Pancreas (tissue), 10 donors: ENCODE measurements at places on chromosomes 5 and 9. TPM values are rescaled to one million over a fixed set of nuclear protein-coding genes. Genes with fewer than 3 reads are reported as not detected.
A peak's percentile ranks its signal among the peaks of the same experiment; 100 is the strongest.

DNA sequence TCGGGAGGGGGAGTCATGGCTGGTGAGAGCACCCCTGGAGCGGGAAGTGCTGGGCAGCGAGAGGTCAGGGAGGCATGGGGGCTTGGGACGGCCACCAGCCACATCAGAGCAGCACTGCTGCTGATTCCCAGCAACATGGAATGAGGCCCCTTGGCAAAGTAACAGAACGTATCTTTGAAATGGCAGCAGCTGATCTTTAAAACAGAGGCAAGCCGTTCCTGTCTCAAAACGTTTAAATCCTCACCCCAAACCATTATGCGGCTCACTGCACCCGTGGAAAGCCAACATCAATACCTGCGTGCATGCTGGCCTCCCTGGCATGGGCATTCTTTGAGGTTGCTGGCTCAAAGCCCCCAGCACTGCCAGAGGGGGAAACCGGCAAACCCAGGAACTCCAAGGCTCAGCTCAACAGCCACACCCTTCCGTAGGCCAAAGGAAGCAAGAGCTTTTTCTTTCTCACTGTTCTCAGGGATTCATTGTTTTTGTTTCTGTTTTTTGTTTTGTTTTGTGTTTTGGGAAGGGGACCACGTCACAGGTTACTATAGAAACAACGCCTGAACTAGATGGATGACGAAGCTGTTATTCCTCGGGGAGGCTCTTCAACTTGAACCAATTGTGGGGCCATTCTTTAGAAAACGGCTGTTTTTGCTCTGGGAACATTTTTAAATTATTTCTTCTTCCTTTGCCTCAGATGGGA, 28.1 kb upstream of the OBP2B start:
- no peaks in the 10 kb centered on the region for H3K4me1 ChIP-seq
- no peak overlapping the region for H3K27ac ChIP-seq
- H3K36me3 ChIP-seq = no peaks in the 10 kb centered on the region
- no peaks in the 10 kb centered on the region for H3K27me3 ChIP-seq
- no peak overlapping the region for H3K4me3 ChIP-seq
- DNase-seq = peak; percentile 4

- no peak overlapping the region for H3K27ac ChIP-seq
- no peaks in the 10 kb centered on the region for H3K27me3 ChIP-seq
- no peak for DNase-seq
- H3K4me1 ChIP-seq = no peaks in the 10 kb centered on the region
- H3K36me3 ChIP-seq = no peaks in the 10 kb centered on the region
Measured at GRCh38 chr9:69293156-69293555, 31.9 kb upstream of the ENTREP1 start.

- no peaks in the 10 kb centered on the region for H3K4me1 ChIP-seq
- no peak for DNase-seq
- no peak overlapping the region for H3K27ac ChIP-seq
Measured at GRCh38 chr9:97895695-97896332, 26.5 kb downstream of the TRMO start.

DNA sequence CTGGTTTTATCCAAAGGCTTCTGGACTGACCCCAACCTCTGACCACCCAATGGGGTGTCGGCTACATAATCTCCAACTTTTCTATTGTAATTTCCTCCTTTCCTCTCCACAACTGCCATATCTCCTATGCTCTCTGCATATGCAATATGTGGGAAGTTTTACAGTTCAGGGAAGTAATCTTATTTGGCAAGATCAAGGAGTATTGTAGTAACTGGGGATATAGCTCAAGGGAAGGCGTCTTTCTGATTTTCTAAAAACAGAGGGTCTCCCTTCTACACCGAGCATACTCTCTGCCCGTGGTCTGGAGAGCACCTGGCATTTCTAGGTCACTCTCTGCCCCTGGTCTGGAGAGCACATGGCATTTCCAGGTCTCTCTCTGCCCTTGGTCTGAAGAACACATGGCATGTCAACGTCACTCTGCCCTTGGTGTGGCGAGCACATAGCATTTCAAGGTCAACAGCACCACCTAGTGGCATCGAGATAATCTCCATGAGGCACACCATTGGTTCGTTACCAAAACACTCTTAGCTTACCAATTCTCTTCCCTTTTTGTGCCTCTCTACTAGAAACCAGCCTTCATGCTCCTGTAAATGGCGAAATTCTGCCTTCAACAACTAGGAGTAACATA, 616.4 kb upstream of the NUDT12 start:
- H3K4me1 ChIP-seq = no peaks in the 10 kb centered on the region
- H3K36me3 ChIP-seq = no peaks in the 10 kb centered on the region

GRCh38 chr9:72539824-72540347, 18.5 kb downstream of the TMC1 start:
- DNase-seq = no peak
- H3K27me3 ChIP-seq = no peaks in the 10 kb centered on the region
- no peak overlapping the region for H3K27ac ChIP-seq
- H3K4me1 ChIP-seq = no peaks in the 10 kb centered on the region
- no peaks in the 10 kb centered on the region for H3K36me3 ChIP-seq
- no peak overlapping the region for H3K4me3 ChIP-seq

DNA sequence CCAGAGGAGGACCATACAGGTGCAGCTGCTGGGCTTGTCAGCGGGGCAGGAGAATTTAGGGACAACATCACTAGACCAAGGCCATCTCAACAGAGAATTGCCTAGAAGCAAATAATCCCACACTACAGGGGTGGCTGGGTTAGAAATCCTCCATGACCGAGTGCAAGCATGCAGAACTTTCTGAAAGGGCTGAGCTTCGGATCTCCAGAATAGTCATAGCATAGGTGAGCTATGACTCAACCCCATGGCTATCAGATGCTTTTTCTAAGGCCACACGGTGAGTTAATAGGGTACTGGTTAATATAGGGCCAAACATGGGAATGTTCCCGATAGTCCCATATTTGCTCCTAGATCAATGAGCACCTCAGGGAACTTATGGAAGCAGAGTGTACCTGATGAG, 4.2 kb downstream of the KCNIP1 start:
- no peaks in the 10 kb centered on the region for H3K4me1 ChIP-seq
- H3K27ac ChIP-seq = no peak overlapping the region
- H3K27me3 ChIP-seq = no peaks in the 10 kb centered on the region
- no peaks in the 10 kb centered on the region for H3K36me3 ChIP-seq
- no peak for DNase-seq

DNA sequence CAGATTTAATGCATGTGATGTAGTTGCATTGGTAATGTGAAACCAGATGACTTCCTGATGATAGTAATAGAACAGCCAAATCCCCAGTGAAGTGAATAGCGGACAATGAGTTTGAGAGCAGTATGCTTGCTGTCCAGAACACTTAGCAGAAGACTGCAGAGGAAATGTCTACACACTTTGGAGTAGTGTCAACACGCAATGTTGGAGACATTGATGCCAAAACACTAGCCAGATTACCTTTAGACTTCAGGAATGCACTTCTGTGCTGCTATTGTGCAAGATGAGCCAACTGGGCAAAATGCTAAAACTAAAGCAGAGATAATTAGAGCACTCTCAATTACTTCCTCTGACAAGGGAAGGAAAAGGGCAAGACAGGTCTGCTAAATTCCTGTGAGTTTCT, 176.7 kb downstream of the PRDM9 start:
- no peak overlapping the region for H3K4me3 ChIP-seq
- no peak for DNase-seq
- H3K36me3 ChIP-seq = no peaks in the 10 kb centered on the region
- H3K27ac ChIP-seq = no peak overlapping the region

- no peak overlapping the region for H3K27ac ChIP-seq
- peaks cover 6% of the 10 kb centered on the region for H3K4me1 ChIP-seq
- no peaks in the 10 kb centered on the region for H3K36me3 ChIP-seq
- DNase-seq = no peak
- H3K27me3 ChIP-seq = no peaks in the 10 kb centered on the region
Measured at GRCh38 chr5:172798422-172799215, 27.6 kb upstream of the DUSP1 start.

- no peak overlapping the region for H3K27ac ChIP-seq
- no peaks in the 10 kb centered on the region for H3K27me3 ChIP-seq
- H3K36me3 ChIP-seq = no peaks in the 10 kb centered on the region
- no peak overlapping the region for H3K4me3 ChIP-seq
Measured at GRCh38 chr5:107402434-107403227, 268.1 kb downstream of the EFNA5 start.

DNA sequence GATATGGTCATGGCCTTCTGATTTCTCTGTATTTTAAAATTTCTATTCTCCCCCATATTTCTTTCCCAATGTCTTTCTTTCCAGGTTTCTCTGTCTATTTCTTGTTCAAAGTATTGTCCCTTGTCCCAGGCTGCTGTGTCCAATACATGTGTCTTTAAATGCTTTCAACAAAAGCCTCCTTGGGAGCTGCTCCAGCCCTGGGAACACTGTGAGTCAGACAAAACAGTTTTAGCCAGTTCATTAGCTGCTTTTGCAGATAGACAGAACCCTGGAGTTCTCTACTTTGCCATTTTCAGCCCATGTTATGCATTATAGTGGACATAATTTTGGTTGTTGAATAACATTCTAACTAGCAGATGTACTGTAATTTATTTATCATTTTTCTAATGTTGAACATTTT, 20.5 kb upstream of the JAK2 start:
- no peak overlapping the region for H3K4me3 ChIP-seq
- H3K27ac ChIP-seq = no peak overlapping the region
- H3K36me3 ChIP-seq = no peaks in the 10 kb centered on the region
- no peaks in the 10 kb centered on the region for H3K27me3 ChIP-seq

GRCh38 chr9:80615964-80616363, 1044.2 kb downstream of the TLE4 start:
- DNase-seq = no peak
- no peak overlapping the region for H3K27ac ChIP-seq
- no peaks in the 10 kb centered on the region for H3K4me1 ChIP-seq
- no peaks in the 10 kb centered on the region for H3K36me3 ChIP-seq
- no peak overlapping the region for H3K4me3 ChIP-seq

DNA sequence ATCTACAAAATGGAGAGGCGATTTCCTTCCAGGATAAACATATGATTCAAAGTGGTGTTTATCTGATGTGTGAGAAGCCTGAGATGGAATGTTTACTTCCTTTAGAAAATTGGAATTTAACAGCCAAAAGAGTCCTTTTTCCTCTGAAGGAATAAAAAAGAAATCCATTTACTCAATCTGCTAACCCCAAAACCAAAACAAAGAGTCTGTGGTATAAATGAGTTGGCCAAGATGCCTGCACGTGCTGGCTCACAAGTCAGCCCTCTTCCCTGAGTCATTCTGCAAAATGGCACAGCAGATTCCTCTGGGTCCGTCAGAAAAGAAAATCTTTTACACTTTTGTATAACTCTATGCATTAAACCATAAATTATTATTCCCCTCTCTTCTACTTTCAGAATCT, 60.8 kb downstream of the EBF1 start:
- H3K27ac ChIP-seq = no peak overlapping the region
- peaks cover 5% of the 10 kb centered on the region for H3K4me1 ChIP-seq
- no peak overlapping the region for H3K4me3 ChIP-seq
- no peak for DNase-seq

DNA sequence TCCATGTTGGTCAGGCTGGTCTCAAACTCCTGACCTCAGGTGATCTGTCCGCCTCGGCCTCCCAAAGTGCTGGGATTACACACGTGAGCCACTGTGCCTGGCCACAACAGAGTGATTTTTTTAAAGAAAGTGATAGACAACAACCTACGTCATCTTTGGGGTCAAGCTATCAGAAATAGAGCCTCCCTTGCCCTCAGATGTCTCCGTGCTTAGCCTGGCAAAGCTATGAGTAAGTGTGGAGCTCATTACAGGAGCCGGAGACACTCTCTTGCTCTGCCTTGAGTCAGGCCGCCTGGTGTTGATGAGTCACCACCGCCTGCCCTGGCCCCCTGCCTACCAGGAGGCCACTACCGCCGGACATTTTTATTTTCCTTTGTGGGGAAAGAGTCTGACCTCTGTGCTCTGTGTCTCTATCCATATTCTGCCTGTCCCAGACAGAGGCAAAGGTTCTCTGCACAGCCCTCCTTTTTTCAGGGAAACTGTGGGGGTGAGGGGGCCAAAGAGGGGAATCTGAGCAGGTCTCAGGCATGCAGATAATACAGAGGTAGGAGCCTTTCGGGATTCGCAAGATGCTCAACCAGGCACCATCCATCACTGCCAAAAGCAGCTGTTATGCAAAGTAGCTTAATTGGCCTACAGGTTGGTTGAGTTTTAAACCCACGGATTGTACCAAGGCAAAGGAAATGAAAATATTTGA, 123.7 kb upstream of the CPEB4 start:
- peaks cover 30% of the 10 kb centered on the region for H3K4me1 ChIP-seq
- H3K4me3 ChIP-seq = no peak overlapping the region
- peak overlapping the region; percentile 45 for H3K27ac ChIP-seq
- H3K36me3 ChIP-seq = no peaks in the 10 kb centered on the region
- peak; percentile 89 for DNase-seq

GRCh38 chr5:96869372-96869641, 7.0 kb upstream of the ERAP2 start:
- no peaks in the 10 kb centered on the region for H3K36me3 ChIP-seq
- no peak for DNase-seq

DNA sequence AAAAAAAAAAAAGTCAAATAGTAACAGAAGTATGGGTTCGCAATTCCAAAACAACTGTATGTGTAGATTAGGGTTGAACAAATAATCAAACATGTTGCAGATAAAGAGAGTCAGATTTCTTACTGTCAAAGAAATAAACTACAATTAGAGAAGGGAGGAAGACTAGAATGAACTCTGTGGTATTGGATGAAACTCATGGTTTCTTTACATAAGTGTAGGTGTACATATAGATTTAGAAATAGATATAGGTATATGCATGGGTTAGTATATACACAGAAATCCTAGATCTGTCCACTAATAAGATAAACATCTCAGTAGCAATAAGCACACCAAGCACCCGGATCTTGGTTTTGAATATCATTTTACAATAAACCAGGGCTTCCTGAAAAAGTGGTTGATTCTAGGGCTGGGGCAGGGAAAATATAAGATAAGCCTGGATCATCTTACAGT, 21.3 kb downstream of the DTWD2 start:
- H3K36me3 ChIP-seq = no peaks in the 10 kb centered on the region
- no peaks in the 10 kb centered on the region for H3K4me1 ChIP-seq
- H3K27ac ChIP-seq = no peak overlapping the region
- no peaks in the 10 kb centered on the region for H3K27me3 ChIP-seq
- DNase-seq = no peak

- peak overlapping the region; percentile 96 for H3K27ac ChIP-seq
- no peaks in the 10 kb centered on the region for H3K36me3 ChIP-seq
- no peaks in the 10 kb centered on the region for H3K4me1 ChIP-seq
- no peaks in the 10 kb centered on the region for H3K27me3 ChIP-seq
Measured at GRCh38 chr5:131634666-131634995, 398 bp downstream of the RAPGEF6 start.

DNA sequence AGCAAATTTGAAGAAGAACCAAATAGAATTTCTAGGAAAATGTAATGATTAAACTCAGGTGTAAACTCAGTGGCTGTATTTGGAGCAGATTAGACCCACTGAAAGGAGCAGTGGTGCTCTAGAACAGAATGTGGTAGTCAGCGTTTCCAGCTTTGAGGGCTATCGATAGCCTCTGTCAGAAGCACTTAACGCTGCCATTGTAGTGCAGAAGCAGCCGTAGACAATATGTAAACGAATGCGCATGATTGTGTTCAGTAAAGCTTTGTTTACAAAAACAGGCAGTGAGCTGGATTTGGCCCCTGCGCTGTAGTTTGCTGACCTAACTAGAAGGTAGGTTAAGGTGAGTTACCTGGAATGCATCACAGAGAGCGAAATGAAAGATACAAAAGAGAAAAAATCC, 72.0 kb downstream of the FAM78A start:
- H3K27me3 ChIP-seq = no peaks in the 10 kb centered on the region
- H3K4me3 ChIP-seq = no peak overlapping the region
- H3K36me3 ChIP-seq = no peaks in the 10 kb centered on the region
- H3K4me1 ChIP-seq = no peaks in the 10 kb centered on the region
- DNase-seq = no peak

The SLC25A48 gene
- 1.5 TPM for polyA plus RNA-seq

The C9 gene
- not detected for polyA plus RNA-seq

The ANKS6 gene
- 17.4 TPM for polyA plus RNA-seq

The RANBP17 gene
- 3.5 TPM for polyA plus RNA-seq

The EGFL7 gene
- polyA plus RNA-seq = 111 TPM
